ENCODE measurements at places on chromosomes 12 and 14. TPM values are rescaled to one million over a fixed set of nuclear protein-coding genes. Genes with fewer than 3 reads are reported as not detected.

- no peak for DNase-seq
These were observed 2.5 kb upstream of the SLC6A13 start for GRCh38 chr12:265096-265495.

Gene CEBPE
- total RNA-seq, result not detected

DNA sequence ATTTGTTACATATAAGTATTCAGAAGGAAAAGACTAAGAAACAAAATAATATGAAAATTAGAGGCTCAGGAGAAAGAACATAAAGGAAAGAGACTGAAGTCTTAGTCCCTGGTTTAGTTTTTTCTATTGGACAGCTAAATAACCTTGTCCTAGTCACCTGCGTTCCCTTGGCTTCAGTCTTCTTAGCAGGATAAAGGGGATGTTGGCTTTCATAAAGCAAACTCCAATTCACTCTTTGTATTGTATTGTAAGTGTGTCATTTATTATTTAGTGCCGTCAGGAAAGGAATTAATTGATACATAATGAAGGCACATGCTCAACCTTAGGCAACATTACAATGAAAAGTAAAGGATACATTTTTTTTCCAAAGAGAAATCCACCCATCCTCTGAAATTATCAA lies 190.3 kb upstream of the PPFIA2 start:
- no peak for DNase-seq

GRCh38 chr14:68444449-68445168 lies 348.3 kb downstream of the ZFP36L1 start:
- DNase-seq, result no peak

GRCh38 chr12:83709899-83710298 lies 1023.2 kb downstream of the TMTC2 start:
- DNase-seq, result no peak

DNA sequence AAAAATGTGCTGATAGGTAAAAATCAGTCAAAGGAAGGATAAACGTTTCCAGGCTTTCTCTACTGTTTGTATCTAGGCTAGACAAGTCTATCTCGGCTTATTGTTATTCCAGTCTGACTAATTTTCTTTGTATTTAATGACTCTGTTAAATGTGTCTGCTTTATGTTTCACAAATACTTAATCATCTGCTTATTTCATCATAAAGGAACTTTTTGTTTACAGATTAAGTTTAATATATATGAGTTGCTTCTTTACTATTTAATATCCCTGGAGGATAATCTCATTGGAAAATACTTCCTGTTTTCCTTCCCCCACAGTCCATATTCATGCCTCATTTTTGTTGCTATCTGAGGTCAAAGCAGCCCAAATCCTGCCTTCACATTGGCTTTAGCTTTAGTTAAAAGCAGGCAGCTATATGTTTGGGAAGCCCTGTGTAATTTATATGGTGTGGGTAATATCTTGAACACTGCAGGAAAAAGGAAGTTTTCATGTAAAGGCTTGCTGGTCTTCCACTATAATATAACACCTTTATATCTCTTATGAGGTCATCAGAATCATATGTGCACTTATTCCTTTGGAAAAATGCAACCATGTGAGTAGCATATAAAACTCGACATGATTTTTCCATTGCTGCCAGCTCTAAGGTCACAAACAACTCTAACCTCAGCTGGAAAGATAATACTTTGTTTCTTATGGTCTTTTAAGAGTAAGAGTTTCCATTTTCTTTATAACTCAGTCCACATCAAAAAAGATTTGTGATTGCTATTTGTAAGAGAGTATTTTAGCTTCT lies 76.8 kb downstream of the ALX1 start:
- DNase-seq, result no peak

DNA sequence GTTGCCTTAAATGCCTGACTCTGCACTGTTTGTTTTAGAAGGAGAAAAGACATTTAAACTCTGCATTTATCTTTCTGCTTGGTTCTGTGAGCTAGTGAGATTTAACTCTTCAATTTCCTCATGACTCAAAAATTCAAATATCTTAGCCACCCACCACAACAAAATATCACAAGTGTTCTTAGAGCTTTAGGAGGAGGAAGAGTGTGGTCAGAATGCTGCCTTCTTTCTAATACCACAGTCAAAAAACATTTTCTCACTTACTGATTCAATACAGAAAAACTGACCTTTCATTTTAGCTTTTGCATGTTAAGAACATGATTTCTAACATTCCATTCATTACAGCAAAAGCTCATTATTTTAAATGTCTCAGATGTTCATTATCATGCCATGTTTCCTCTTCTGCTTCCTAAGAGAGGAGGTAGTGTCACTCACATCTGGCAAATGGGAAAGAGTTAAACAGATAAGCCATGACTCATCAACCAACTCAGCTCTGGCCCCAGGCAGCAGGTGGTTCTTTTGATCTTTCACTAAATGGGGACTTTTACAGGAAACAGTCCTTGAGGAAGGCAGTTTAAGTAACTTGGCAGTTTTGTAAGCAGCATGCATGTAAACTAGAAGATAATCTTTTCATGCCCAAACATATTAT lies 56.4 kb upstream of the RNU6-8 start:
- DNase-seq, result no peak

DNA sequence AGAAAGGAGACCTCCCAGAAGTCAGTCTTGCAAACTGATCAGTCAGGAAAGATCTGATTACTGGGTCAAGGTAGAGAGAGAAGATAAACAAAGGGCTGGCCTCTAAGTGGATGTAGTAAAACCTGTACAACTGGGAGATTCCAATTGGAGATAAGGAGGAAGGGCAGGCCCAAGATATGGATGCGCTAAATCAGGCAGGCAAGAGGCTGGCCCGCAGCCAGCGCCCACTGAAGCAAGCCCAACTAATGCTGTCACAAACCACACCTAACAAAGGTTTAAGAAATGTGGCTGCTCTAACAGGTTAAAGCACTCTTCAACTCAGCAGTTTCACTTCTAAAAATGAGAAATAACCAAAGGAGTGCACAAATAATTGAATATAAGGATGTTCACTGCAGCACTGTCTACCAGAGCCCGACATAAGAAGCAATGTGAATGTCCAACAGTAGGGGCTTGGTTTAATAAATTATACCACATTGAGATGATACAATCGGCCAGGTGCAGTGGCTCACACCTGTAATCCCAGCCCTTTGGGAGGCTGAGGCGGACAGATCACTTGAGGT lies 4.7 kb downstream of the GLTP start:
- DNase-seq, result no peak

GRCh38 chr12:127162307-127162706 lies 1104.7 kb upstream of the TMEM132C start:
- DNase-seq, result no peak

DNA sequence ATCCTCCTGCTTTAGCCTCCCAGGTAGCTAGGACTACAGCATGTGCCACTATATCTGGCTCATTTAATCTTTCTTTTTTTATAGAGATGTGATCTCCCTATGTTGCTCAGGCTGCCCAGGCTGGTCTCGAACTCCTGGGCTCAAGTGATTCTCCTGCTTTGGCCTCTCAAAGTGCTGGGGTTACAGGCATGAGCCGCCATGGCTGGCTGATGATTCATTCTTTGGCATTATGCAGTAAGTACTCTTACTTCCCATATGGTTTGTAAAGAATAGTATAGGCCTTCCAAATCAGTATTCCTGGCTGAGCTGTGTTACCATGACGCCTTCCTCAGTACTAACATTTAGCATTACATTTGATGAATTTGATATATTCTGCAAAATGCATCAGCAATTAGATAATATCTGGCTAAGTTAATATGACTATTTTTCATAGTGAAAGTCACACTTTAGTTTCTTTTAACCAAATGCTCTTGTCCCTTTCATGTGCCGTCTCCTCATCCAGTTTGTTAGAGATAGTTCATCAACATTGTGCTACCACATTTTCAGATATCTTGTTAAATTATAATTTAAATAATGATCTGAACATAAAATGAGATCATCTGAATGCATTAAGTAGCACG lies 3.2 kb upstream of the MIA2 start:
- no peak for DNase-seq

Gene RGS6
- total RNA-seq, result 15.0 TPM

Gene RAD9B
- total RNA-seq, result 0.91 TPM

Gene RPS6KL1
- total RNA-seq, result 42.4 TPM

DNA sequence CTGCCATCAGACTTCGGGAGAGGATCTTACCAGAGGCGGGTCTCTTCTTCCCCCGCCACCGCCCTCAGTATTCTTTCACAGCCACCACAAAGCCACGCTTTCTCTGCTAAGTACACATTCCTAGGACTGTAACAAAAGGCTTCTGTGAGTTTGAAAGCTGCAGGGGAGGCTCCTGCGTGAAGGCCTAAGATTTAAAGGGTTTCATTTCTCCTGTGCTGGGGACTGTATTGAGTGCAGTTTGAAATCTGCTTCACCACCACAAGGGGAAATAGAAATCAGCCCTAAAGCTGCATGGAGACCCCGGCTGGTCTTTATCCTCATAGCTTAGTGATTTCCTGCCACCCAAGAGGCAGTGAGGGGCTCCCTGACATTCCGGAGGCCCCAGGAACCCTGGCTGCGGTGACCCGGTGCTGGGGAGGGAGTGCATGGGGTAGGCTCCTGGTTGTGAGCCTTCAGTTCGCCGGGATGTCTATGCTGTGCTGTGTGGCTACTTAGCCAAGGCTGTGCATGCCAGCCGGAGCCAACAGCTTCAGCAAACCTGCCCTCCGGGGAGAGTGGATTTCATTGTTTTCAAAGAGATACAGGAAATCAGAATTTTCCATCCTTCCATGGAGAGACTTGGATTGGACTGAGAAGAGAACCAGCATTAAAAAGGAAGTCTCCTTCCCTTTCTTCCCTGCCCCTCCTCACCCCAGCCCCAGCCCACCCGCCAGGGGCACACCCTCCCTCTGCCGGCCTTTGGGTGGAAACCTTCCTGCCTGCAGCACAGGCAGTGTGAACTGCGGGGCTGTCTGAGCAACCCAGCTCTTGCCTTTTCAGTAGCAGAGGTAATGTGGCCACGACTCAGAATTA lies 163.3 kb downstream of the ETV6 start:
- DNase-seq, result no peak
